ENCODE measurements at places on chromosomes 4 and X.

GRCh38 chr4:137266511-137266910 is 265.8 kb downstream of the PCDH18 start:
- no peak for DNase-seq

DNA sequence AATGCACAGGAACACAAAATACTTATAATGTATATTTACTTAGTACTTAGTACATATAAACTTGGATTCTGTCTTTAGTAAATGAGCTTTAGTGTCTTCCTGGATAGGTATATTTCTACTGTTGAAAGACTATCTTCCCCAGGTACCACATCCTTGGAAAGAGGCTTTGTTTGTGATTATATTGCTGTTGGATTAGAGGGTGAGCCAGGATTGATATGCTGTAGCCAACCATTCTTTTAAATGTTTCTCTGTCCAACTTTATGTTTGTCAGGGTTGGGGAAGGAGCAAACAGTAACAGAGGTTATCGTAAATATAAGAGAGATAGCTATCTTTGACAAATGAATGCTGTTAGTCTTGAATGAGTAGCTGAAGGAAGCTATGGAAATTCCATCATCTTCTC is 213.2 kb downstream of the SPRY1 start:
- no peak for DNase-seq

DNA sequence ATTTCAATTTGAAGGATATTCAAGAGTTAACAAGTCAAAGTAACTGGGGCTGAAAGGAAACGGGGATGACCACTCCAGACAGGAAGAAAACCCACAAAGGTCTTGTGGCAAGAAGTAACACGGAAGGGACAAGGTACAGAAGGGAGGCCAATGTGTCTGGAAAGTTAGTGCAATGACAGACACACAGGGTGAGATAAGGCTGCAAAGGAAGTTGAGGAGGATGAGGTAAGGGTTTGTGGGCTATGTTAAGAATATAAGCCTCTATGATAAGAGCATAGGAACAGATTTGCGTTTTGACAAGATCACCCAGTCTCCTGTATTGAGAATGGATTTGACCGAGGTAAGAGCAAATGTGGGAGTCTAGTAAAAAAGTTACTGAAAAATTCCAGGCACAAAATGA is 21.9 kb upstream of the EMCN start:
- DNase-seq, result no peak

DNA sequence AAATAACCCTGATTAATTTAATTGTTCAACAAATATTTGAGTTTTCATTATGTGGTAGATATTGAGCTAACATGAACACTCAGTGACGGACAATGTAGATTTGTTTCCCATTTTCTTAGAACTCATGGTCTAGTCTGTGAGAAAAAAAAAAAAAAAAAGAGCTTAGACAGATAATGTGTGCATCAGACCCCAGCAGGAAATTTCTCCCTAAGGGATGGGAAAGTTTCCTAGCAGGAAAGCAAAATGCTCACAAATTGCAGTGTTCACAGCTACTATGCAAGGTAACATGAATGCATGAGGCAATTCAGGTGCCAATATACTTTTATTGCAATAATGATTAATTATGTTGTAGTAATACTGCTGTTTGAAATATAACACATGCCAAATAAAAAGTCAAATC is 843.2 kb upstream of the SLIT2 start:
- no peak for DNase-seq

DNA sequence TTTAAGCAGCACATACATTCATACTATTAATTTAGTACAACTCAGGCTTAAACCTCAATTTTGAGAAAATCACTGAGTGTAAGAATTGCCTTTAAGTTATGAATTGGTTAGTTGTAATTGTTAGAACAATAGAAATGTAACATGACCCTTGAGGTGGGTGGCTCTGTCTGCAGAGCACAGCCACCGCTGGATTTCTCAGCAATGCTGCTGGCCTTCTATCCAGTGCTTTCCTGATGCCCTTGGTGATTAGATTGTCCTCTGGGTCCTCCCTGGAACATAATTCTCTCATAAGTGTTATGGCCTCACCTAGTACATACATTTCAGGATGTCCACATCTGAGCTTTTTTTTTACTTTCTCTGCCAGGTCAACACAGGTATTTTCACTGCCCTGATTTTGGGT is 213.2 kb downstream of the SLC7A11 start:
- DNase-seq, result no peak

DNA sequence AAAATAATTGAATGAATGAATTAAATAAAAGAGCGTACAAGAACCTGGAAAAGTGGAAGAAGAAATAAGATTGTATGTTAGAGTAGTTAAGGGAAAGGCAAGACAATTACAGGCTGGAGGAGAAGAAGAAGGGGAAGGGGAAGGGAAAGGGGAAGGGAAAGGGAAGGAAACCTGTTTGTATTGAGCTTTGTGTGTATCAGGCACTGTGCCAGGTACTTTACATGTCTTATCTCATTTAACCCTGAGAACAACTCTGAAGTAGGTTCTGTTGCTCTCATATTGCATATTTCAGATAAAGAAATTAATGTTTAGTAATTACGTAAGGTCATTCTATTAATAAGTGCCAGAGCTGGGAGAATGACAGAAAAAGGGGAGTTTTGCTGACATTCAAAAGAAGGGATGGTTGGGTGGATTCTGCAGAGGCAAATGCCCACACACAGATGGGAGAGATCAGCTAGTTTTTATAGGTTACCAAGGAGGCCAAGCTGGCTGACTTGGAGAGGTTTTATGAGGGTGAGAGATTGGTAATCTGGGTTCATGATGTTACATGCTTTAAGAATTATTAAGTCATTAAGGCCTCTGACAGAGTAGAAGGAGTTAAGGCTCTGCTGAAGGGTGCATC is 92.3 kb upstream of the LCORL start:
- no peak for DNase-seq

GRCh38 chr4:6875431-6875831 is 34.2 kb upstream of the TBC1D14 start:
- no peak for DNase-seq

GRCh38 chr4:36477861-36478260 is 196.4 kb downstream of the DTHD1 start:
- no peak for DNase-seq

DNA sequence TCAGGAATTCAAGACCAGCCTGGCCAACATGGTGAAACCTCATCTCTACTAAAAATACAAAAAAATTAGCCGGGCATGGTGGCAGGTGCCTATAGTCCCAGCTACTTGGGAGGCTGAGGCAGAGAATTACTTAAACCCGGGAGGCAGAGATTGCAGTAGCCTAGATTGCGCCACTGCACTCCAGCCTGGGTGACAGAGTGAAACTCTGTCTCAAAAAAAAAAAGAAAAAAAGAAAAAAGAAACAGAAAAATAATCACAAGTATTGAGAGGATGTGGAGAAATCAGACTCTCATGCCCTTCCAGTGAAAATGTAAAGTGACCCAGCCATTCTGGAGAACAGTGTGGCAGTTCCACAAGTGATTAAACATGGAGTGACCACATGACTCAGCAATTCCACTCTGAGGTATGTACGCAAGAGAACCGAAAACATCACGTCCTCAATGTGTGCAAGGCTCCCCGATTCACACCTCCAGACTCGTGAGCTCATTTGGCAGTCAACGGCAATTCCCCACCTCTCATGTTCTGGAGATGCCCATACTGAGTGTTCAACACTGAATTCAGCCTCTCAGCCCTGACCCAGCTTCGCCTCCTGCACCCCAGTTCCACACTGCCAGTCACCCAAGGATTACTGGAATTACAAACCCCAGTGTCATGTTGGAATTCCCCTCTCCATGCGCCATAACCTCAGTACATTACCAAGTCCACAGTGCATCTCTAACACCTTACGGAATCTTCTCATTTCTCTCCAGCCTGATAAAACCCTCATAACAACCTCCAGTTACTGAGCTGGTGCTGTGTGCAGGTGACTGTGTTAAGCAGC is 21.1 kb downstream of the ACOX3 start:
- DNase-seq, result peak; percentile 31

- DNase-seq, result no peak
Observed at GRCh38 chr4:180634306-180634705, 1608.9 kb upstream of the TENM3 start.

- no peak for DNase-seq
Observed at GRCh38 chrX:40952855-40953254, 132.4 kb upstream of the USP9X start.

DNA sequence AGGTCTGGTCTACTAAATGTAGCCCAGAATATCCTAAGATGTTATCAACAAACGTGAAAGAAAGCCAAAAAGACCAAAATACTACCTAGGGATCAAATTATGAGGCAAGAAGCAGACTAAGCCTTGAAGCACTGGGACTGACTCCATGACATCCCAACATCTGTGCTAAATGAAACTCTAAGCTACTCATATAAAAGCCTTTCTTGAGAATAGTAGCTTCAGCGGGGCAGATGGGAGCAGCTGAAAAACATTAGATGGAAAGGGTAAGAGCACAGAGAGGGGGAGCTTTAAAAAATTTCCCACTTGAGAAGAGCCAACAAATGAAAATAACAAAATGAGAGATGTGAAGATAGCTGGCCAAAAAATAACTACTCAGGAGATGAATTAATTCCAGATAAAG is 81.7 kb downstream of the MAD2L1 start:
- no peak for DNase-seq

GRCh38 chr4:168856312-168856711 is 153.7 kb downstream of the CBR4 start:
- no peak for DNase-seq

GRCh38 chr4:84994280-84994679 is 27.8 kb upstream of the WDFY3 start:
- no peak for DNase-seq

DNA sequence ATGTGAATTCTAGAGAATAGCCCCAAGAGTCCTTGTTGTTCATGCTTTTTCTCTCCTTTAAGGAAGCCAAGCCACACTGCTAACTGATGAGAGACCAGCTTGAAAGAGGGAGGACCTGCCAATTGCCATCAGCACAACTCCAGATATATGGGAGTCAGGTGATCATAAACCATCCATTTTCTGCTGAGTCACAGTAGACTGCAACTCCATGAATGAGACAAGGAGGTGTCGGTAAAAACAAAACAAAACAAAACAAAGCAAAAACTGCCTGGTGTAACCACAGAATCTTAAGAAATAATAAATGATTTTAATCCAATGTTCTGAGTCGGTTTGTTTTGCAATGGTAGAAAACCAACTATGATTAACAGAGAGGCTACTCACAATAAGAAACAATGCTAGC is 837.3 kb downstream of the PCDH7 start:
- no peak for DNase-seq

- DNase-seq, result no peak
Observed at GRCh38 chr4:148951346-148951745, 509.1 kb upstream of the NR3C2 start.

Measured in HFF-Myc (cell line).